ENCODE measurements at places on chromosomes 16 and 17.

- DNase-seq = no peak
These were observed 16.7 kb upstream of the ADGRG1 start for GRCh38 chr16:57611706-57612105.

GRCh38 chr16:79136955-79137354 lies 463.6 kb downstream of the MAF start:
- no peak for DNase-seq

- no peak for DNase-seq
These were observed 36.2 kb downstream of the C16orf82 start for GRCh38 chr16:27102701-27103575.

- DNase-seq = no peak
These were observed 159.1 kb downstream of the UTP18 start for GRCh38 chr17:51419476-51419875.

GRCh38 chr17:16913463-16913862 lies 58.5 kb downstream of the TNFRSF13B start:
- DNase-seq = no peak

- DNase-seq = no peak
These were observed 138.5 kb upstream of the IRX3 start for GRCh38 chr16:54425068-54425467.

DNA sequence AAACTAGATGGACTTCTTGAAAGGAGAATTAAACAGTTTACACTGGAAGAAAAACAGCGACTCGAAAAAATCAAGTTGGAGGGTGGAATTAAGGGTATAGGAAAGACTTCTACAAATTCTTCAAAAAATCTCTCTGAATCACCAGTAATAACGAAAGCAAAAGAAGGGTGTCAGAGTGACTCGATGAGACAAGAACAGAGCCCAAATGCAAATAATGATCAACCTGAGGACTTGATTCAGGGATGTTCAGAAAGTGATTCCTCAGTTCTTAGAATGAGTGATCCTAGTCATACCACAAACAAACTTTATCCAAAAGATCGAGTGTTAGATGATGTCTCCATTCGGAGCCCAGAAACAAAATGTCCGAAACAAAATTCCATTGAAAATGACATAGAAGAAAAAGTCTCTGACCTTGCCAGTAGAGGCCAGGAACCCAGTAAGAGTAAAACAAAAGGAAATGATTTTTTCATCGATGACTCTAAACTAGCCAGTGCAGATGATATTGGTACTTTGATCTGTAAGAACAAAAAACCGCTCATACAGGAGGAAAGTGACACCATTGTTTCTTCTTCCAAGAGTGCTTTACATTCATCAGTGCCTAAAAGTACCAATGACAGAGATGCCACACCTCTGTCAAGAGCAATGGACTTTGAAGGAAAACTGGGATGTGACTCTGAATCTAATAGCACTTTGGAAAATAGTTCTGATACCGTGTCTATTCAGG lies 85.0 kb downstream of the C17orf58 start:
- DNase-seq = no peak

GRCh38 chr16:50190292-50190691 lies 37.2 kb downstream of the TENT4B start:
- DNase-seq = no peak

GRCh38 chr16:85912211-85912974 lies 13.4 kb downstream of the IRF8 start:
- no peak for DNase-seq

GRCh38 chr17:27475981-27476895 lies 20.0 kb downstream of the KSR1 start:
- no peak for DNase-seq

DNA sequence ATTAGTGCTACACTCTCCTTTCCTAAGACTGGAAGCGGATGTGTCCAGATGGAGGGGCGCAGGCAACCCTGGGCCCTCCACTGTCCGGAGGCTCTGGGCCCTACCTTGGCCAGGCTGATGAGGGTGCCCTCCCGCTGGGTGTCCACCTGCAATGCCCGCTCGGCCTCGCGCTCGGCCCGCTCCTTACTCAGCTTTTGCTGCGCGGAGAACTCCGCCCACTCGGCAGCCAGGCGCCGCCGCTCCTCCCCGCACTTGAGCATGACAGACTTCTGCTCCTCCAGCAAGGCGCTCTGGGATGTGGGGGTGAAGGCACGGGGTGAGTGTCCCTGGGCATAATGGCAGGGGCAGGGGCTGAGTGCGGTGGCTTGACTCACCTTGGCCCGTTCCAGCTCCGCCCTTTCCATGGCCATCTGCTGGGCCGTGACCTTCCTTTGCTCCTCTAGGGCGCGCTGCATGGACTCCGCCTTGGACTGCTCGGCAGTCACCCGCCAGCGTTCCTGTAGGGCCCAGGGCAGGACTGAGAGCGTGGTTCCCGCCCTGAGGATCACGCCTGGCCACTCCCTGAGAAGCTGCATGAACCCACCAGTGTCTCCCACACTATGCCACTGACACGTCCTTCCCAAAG lies 10.1 kb upstream of the MRPL38 start:
- no peak for DNase-seq

- no peak for DNase-seq
These were observed 24.1 kb upstream of the CDH5 start for GRCh38 chr16:66342294-66342900.

DNA sequence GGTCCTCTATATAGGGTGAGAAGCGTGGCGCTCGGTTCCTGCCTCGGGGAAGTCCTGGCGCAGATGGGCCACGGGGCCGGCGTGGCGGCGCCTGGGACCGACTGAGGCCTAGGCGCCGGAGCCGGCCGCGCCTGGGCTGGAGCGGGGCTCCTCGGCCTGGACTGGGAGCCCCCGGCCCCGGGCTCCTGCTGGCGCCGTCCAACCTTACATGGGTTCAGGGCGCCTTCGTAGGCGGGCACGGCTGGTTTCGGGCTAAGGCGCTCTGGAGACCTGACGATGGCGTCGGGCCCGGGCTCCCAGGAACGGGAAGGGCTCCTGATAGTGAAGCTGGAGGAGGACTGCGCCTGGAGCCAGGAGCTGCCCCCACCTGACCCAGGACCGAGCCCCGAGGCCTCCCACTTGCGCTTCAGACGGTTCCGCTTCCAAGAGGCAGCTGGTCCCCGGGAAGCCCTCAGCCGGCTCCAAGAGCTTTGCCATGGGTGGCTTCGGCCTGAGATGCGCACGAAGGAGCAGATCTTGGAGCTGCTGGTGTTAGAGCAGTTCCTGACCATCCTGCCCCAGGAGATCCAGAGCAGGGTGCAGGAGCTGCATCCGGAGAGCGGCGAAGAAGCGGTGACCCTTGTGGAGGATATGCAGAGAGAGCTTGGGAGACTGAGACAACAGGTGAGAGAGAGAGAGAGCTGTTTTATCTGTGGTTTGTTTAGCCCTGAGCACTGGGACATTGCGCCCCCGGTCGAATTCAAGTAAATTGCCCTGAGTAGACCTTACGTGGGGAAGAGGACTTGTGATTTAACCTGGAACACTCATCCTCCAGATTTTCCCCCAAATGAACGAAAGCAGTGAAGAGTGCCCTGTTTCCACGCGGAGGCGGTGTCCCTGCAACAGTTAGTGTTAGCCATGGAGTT lies 504 bp downstream of the ZNF263 start:
- DNase-seq = no peak

- no peak for DNase-seq
These were observed 1.0 kb upstream of the ETV4 start for GRCh38 chr17:43547189-43547550.

- no peak for DNase-seq
These were observed 58.6 kb upstream of the SHISA6 start for GRCh38 chr17:11182430-11182829.

DNA sequence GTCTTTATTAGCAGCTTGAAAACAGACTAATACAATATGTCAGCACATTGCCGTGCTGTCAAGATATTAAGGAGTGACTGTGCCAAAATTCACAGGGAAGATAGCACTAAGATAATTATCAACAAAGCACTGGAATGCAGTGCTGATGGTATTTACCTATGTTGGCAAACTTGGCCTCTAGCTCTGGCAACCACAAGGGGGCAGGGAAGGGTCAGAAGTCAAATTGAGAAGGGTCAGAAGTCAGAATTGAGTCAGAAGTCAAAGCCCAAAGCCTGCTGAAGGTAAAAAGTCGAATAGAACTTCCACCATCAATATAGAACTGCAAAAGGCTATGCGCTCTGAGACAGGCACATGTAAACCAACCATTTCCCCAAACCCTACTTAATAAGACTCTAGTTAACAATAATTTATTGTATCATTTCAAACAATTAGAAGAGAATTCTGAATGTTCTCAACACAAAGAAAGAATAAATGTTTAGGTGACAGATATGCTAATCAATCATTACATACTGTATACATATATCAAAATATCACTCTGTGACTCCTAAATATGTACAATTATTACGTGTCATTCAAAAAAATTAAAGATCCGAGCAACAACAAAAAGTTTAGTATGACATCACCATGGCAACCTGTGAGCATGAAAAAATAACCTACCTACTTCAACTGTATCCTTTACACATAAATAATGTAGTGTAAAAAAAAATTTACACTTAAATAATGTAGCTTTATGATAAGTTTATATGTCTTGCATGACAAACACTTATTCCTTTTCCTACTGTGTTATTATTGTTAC lies 916.1 kb downstream of the KCNJ2 start:
- no peak for DNase-seq

- no peak for DNase-seq
These were observed 177.2 kb downstream of the ABCC12 start for GRCh38 chr16:47978491-47979163.

DNA sequence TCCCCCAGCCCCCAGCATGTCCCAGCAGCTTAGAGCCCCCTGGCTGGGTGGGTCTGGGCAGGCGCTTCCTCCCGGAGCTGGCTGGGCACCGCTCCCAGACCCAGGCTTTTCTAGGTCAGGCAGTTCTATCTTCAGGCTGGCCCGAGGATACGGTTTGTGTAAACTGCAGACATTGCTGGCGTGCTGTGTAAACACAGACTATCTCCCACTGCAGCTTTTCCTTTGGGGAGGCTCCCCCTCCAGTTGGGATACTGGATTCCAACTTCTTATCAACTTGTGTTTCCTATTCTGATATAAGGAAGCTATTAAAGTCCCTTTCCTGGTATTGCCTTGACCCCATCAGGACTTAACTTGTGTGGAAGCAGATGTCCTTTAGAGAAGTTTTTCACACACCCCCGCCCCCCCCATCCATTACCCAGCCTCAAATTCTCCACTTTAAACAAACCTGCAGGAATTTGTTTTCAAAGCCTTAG lies 18.3 kb upstream of the GNA13 start:
- DNase-seq = no peak

GRCh38 chr17:57939797-57940196 lies 15.4 kb downstream of the CUEDC1 start:
- DNase-seq = no peak

- DNase-seq = no peak
These were observed 32.6 kb downstream of the SCPEP1 start for GRCh38 chr17:57010487-57010886.

GRCh38 chr16:4690946-4691665 lies 2.3 kb upstream of the NUDT16L1 start:
- DNase-seq = no peak

- no peak for DNase-seq
These were observed 23.6 kb downstream of the SCPEP1 start for GRCh38 chr17:57001541-57001940.

DNA sequence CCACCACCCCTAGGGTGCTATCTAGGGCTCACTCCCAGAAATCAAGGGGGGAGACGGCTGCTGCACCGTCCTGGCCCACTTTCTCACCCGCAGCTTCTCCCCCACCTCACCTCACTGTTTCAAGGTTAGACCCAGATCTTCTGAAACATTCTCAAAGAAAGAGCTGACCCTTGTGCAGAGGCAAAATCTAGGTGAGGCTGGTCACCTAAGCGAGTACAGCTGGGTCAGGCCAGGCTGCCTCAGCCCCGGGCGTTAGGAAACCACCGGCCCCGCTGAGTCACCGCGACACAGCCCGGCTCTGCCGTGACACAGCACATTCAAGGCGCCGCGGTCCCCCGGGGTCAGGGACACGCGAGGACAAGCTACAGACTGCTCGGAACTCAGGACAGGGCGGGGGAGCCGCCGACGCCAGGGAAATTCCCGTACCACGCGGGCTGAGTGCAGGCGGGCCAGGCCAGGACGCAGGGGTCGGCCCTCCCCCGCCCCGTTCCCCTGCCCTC lies 27.1 kb downstream of the GNPTG start:
- peak; percentile 71 for DNase-seq

DNA sequence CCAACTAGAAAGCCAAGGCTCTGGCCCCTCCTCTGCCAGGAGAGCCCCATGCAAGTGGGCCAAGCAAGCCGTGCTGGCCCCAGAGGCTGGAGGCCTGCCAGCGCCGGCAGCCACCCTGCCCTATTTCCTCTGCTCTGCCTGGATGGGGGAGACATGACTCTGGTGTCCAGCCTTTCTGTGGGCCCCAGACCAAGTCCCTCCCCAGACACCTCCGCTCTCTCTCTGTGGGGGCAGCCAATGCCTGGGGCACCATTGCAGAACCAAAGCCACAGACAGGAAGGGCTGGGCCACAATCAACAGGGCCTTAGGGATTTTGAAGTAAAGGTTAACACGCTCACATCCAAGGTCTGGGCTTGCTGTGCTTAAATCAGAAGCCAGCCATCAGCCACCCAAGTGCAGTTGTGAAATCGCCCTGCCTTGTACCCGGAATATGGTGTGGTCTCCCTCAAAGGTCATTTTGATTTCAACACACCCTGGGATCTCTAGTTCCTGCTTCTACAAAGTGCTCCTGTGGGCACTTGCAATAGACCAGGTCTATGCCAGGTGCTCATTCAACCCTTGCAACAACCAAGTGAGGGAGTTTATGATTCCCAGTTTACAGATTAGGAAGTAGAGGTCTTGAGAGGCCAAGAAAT lies 63.5 kb upstream of the TEX2 start:
- no peak for DNase-seq

GRCh38 chr17:27379888-27380533 lies 76.2 kb upstream of the KSR1 start:
- no peak for DNase-seq

GRCh38 chr16:85583491-85584181 lies 29.5 kb upstream of the GSE1 start:
- DNase-seq = no peak

- DNase-seq = no peak
These were observed 24.4 kb upstream of the GPT2 start for GRCh38 chr16:46859719-46860152.

- DNase-seq = no peak
These were observed 349.1 kb downstream of the SEC14L1 start for GRCh38 chr17:77489893-77490255.

GRCh38 chr16:87701078-87701460 lies 64.7 kb downstream of the KLHDC4 start:
- no peak for DNase-seq

DNA sequence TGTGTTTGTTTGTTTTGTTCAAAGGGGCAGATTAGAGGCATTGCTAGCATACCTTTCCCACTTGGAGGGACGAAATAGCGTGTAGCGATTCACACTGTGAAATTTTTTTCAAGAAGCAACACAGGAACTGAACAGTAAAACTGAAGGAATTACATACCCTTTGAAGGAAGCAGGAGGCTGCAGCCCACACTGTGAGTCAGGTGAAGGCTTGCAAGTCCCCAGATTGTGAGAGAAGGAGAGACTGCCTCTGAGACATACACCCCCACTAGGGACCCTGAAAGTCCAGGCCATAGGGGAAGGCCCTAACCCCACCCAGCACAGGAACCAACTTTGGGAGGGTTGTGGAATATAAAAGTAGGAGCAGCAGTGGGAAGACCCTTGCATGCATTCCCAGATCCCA lies 69.6 kb upstream of the HS3ST3A1 start:
- DNase-seq = no peak

- DNase-seq = no peak
These were observed 2.3 kb downstream of the MAP3K3 start for GRCh38 chr17:63624531-63624880.

GRCh38 chr17:8745586-8746500 lies 1.2 kb upstream of the CCDC42 start:
- peak; percentile 63 for DNase-seq

GRCh38 chr16:566475-567372 lies at the start of gene NHLRC4:
Gene NHLRC4 (plus strand): TSS chr16:567005. CDS start chr16:568048, 1,043 bp downstream.
- DNase-seq = peak; percentile 58

Data from activated T-helper 1 cell treated with anti-CD3 and anti-CD28 coated beads, Interleukin-12 subunit alpha, Interleukin-12 subunit beta, Interleukin-2, Interleukin-4 antibody, amounts not matched to agents 30 ng/mL and 10 ng/mL and 1 ng/mL, durations not matched to agents 14 hours and 24 hours and 36 hours (primary cell).